ENCODE measurements at places on chromosomes 1 and 21. TPM values are rescaled to one million over a fixed set of nuclear protein-coding genes. Genes with fewer than 3 reads are reported as not detected.

Gene ACOT11
- total RNA-seq = 3.9 TPM

Gene PLEKHM2
- total RNA-seq = 98.7 TPM

Gene DARS2
- total RNA-seq = 5.4 TPM

Gene SYNC
- 2.8 TPM for total RNA-seq

Gene SPRR2D
- total RNA-seq = 148 TPM

Gene C1QA
- 49.4 TPM for total RNA-seq

Gene BATF3
- total RNA-seq = not detected

Gene MNDA
- total RNA-seq = 3.1 TPM

Gene FCER1G
- 27.1 TPM for total RNA-seq

Gene FCGR3B
- total RNA-seq = 1.1 TPM

Gene PRMT6
- 9.0 TPM for total RNA-seq

Gene LEFTY1
- total RNA-seq = 0.19 TPM

Gene NFASC
- 10.2 TPM for total RNA-seq

Gene CEP104
- total RNA-seq = 24.6 TPM

Gene CLCNKA
- 0.10 TPM for total RNA-seq

Gene F5
- total RNA-seq = 5.5 TPM

Gene B3GALT2
- 0.08 TPM for total RNA-seq

Gene RNU1-1
- under 0.01 TPM for total RNA-seq

Gene AMY1A
- total RNA-seq = not detected

Gene LRRC53
- total RNA-seq = not detected

Gene DMRTA2
- total RNA-seq = 0.23 TPM

Gene OR2M7
- total RNA-seq = not detected

Gene PROK1
- total RNA-seq = 1.9 TPM

Gene FAF1
- 33.8 TPM for total RNA-seq

Gene KAZN
- total RNA-seq = 21.4 TPM

Gene TIE1
- 12.4 TPM for total RNA-seq

Gene TTLL10
- total RNA-seq = not detected

Gene GUCA2B
- not detected for total RNA-seq

Gene COA7
- total RNA-seq = 7.5 TPM

Gene FCRL3
- not detected for total RNA-seq

Gene ALG6
- 8.4 TPM for total RNA-seq

Gene TMEM240
- 2.6 TPM for total RNA-seq

Gene S100A4
- total RNA-seq = 125 TPM

Gene CXADR
- 134 TPM for total RNA-seq

Gene HSD3B1
- 10.3 TPM for total RNA-seq

Gene OR6N1
- not detected for total RNA-seq

Gene PGLYRP3
- 33.1 TPM for total RNA-seq

Gene RBP7
- 20.6 TPM for total RNA-seq

Gene USH2A
- total RNA-seq = 0.25 TPM

Gene CFHR1
- not detected for total RNA-seq

Gene GOLT1A
- total RNA-seq = 1.5 TPM

Gene DEPDC1
- total RNA-seq = 1.3 TPM

Gene SLAMF6
- total RNA-seq = 1.7 TPM

Gene S100A1
- 25.2 TPM for total RNA-seq

Gene TNNI3K
- total RNA-seq = 0.75 TPM

Gene CD1E
- total RNA-seq = 6.7 TPM

Gene RXRG
- total RNA-seq = not detected

Gene SEMA6C
- 30.4 TPM for total RNA-seq

Gene TEDDM1
- total RNA-seq = not detected

Gene HTR1D
- total RNA-seq = not detected

Gene FMOD
- 12.7 TPM for total RNA-seq

Gene MORC3
- 48.0 TPM for total RNA-seq

Gene CYP2J2
- 4.3 TPM for total RNA-seq

Gene TDRD5
- total RNA-seq = 0.51 TPM

Gene MARK1
- total RNA-seq = 2.8 TPM

Gene MPL
- total RNA-seq = not detected

Gene IGSF3
- total RNA-seq = 61.0 TPM

Gene ELAVL4
- 0.42 TPM for total RNA-seq

Gene FOXD2
- 0.56 TPM for total RNA-seq

All from lower leg skin (tissue), 4 donors.